ENCODE measurements at places on chromosomes 13 and 19.

DNA sequence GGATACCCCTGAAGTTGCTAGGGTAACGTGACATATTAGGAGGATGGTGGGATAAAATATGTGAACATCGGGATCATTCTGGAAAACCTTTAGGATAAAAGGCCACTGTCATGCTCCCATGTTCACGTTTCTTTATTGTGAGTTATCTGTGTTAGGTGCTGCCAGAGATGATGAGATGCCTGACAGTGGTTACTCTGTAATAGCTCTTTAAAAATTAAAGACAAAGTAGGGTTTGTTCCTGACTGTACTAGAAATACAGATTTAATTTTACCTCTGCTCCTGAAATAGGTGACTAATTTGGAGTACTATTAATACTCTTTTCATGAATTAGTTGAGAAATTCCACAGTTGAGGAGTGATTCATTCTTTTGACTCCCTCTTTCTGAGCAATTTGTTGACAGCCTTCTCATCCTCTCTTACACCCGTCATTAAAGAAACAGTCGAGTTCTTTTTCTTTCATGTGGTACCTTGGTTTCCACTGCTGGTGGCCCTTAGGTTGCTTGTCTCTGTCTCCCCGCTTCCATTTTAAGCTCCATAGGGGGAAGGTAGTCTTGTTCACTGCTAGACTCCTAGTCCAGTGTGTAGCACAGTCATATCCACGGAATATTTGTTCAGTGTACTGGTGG lies 28.4 kb downstream of the SAE1 start:
- DNase-seq: no peak

DNA sequence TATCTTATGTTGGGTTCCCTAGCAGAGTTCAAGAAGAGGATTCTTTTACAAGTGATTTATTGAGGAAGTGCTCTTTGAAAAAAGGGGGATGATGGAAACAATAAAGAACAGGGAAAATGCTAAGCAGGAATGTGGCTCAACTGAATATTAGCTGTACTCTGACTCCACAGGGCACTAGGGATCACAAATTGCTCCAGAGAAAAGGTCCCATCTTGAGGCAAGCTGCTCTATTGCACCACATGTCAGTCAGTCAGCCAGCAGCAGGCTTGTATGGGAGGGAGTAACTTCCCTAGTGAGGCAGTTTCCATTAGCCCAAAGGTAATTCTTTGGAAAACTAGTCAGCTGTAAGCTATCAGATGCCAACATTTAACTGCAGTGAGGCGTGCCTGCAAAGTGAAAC lies 73.3 kb upstream of the FNDC3A start:
- no peak for DNase-seq

DNA sequence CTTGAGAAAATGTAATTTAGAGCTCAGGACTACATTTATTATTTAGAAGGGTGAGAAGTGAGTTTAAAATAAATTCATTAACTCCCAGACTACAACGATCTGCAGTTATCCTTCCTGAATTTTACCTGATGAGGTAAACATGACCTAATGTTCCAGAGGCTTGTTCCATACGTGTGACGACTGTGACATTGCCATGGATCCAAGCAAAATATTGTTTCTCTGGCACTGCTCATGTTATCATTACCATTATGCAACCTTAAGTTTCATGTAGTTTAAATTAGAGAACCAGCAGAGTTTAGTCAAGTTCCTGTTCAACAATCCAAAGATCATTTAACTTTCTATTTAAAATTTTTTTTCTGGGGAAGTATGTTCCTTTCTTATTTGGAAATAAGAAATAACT lies 279.6 kb downstream of the KLF5 start:
- no peak for DNase-seq

DNA sequence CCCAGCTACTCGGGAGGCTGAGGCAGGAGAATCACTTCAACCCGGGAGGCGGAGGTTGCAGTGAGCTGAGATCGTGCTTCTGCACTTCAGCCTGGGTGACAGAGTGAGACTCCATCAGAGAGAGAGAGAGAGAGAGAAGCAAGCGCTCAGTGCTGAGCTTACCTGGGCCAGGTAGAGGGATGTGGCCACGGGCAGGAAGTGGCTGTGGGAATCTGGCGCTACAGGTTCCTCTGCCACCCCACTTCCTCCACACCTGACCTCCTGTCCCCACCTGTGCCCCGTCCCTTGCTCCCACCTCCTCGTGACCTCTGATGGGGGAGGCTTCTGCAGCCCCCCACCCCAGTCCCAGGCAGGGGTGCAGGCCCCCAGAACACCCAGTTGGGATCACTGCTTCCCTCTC lies 1.0 kb upstream of the NCCRP1 start:
- no peak for DNase-seq

- no peak for DNase-seq
Measured at GRCh38 chr19:47027586-47028088, 8.0 kb downstream of the NPAS1 start.

DNA sequence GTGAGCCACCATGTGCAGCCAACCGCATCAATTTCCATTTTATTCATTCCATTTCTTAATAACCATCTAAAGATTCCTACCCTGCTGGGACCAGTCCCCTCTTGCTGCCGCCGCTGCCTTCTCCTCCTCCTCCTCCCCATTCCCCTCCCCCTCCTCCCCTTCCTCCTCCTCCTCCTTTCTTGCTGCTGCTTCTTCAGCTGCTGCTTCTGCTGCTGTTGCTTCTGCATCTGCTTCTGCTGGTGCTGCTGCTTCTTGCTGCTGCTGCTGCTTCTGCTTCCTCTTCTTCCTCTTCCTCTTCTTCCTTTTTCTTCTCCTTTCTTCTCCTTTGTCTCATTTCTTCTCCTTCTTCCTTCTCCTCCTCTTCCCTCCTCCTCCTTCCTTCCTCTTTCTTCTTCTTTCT lies 20.0 kb upstream of the SPRYD7 start:
- DNase-seq: no peak

DNA sequence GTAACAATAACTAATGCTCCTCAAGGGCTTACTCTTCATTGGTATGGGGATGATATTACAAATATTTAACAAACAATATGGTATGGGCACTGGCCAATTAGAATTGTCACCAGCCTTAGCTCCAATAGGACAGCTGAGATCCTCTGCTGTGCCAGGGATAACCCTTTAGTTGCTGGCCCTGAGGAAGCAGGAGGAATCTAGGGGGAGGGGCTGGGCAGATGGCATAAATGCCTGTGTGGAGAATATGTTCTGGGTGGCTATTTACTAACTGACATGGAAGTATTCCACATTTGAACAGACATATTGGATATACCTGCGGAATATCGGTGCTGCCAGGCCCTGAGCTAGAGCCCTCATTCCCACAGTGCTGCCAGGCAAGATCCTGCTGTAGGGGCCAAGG lies 16.6 kb upstream of the LRCH1 start:
- DNase-seq: no peak

GRCh38 chr19:51607077-51607476 lies 23.1 kb downstream of the SIGLEC5 start:
- no peak for DNase-seq

- DNase-seq: no peak
Measured at GRCh38 chr19:55284405-55285058, 735 bp downstream of the BRSK1 start.

DNA sequence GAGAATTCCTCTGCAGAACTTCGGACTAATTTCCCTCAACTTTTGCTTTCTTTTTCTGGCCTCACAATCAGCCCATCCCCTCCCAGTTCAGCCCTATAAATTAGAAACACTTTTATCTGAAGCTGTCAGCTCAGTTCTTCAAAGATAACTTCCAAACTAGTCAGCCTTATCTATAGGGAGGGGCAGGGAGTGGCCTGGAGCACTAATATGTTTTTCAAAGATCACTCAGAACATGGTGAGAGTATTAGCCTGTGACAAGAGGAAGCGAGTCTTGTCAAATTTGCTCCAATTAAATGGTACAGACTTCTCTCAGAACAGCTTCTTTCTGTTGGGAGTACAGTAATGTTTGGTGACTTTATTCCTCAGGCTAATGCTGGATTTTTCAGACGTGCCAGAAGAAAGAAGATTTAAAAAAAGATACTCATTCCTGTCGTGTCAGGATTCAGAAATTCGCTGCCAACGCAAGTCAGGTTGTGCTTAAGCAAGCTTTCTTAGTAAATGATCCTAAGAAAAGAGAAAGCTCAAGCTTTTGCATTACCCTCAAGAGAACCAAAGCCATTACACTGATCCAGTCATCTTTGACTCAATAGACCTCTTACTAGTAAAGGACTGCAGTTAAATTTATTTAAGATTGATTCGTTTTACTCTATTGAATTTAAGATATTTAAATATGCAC lies 1033.6 kb downstream of the SLITRK5 start:
- DNase-seq: no peak

DNA sequence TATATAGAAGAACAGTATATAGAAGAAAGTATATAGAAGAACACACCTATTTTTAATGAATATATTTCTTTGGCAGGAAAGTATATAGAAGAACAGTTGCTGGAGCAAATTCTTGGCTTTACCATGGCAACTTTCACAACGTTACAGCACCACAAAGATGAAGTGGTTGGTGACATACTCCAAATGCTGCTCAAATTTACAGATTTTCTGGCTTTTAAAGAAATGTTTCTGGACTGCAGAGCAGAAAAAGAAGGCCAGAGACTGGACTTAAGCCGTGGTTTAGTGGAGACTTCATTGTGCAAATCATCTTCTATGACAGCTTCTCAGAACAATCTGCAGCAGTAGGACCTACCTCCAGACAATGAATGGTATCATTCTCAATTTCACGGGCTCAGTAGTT lies 24.3 kb upstream of the RFXAP start:
- no peak for DNase-seq

GRCh38 chr13:41273831-41274441 lies 10.6 kb upstream of the MTRF1 start:
- DNase-seq: no peak

DNA sequence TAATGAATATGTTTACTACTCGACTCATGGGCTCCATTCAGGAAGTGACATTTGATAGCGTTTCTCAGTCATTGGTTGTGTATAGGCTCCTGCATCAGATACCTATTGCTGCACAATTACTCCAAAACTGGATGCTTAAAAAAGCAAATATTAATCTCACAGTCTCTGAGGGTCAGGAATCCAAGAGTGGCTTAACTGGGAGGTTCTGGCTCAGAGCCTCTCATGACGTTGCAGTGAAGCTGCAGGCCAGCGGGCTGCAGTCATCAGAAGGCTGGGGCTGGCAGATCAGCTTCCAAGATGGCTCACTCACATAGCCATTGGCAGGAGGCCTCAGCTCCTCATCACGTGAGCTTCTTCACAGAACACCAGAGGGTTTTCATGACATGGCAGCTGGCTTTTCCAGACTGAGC lies 525.1 kb upstream of the NBEA start:
- DNase-seq: no peak

GRCh38 chr13:102328909-102329308 lies 72.9 kb downstream of the FGF14 start:
- no peak for DNase-seq

DNA sequence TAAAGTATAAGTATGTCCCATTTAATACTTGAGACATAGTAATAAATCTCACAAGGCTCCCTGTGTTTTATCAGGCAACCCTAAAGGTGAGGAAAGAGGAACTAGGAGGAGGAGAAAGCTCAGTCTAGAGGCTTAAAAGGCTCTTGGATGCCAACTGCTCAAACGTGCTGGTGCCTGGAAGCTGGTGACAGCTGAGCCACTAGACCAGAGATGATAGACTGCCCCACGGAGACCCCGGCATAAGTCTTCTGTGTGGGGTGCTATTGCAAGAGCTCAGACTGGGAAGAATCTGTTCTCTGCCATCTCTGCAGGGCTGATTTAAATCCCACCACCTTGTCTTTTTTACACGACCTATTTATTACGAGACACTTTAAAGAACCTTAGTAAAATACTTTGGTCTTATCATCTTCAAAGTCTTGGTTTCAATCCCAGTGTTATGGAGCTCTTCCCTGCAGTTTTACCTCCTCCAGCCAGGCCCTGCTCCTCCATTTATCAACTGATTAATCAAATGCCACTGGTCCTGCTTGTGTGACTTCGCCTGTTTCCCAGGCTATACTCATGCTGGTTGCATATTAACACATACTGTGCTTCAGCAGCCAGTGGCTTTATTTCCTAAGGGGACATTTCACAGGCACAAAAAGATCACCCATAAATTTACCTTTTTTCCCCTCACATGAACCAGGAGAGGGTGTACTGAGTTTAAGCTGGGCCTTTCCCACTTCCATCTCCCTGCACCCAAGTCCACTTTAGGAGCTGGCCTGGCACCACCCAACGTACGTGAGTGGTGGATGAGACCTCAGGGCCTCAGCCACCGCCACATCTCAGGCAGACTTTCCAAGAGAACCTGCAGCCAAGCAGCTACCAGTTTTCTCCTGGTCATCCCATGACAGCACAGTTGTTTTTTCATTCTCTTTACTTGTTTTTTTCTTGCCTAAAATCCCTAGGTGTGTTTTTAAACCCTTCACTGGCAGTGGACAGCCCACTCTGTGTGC lies 7.8 kb upstream of the ATP12A start:
- DNase-seq: no peak

GRCh38 chr19:55341171-55341588 lies 1.5 kb downstream of the KMT5C start:
- DNase-seq: peak; percentile 84

GRCh38 chr13:85985797-85986196 lies 186.6 kb upstream of the SLITRK6 start:
- DNase-seq: no peak

All from 8988T (cell line).